ENCODE measurements at places on chromosomes 3 and 15.

GRCh38 chr3:98772022-98772421, 8.9 kb downstream of the ST3GAL6 start:
- no peak overlapping the region for H3K4me3 ChIP-seq
- H3K36me3 ChIP-seq: peaks cover 2% of the 10 kb centered on the region
- H3K27me3 ChIP-seq: peaks cover 5% of the 10 kb centered on the region
- DNase-seq: no peak
- H3K27ac ChIP-seq: no peak overlapping the region

- peak overlapping the region; percentile 45 for H3K4me3 ChIP-seq
- H3K4me1 ChIP-seq: peaks cover 18% of the 10 kb centered on the region
- no peaks in the 10 kb centered on the region for H3K27me3 ChIP-seq
- peaks cover 40% of the 10 kb centered on the region for H3K36me3 ChIP-seq
These were observed 53.1 kb downstream of the PHC3 start for GRCh38 chr3:170128259-170128976.

GRCh38 chr3:40753291-40753770, 228.6 kb downstream of the ZNF621 start:
- no peaks in the 10 kb centered on the region for H3K36me3 ChIP-seq
- no peak for DNase-seq
- no peak overlapping the region for H3K4me3 ChIP-seq
- peaks cover 20% of the 10 kb centered on the region for H3K27me3 ChIP-seq
- no peaks in the 10 kb centered on the region for H3K4me1 ChIP-seq
- H3K27ac ChIP-seq: no peak overlapping the region

- H3K36me3 ChIP-seq: no peaks in the 10 kb centered on the region
- no peak overlapping the region for H3K27ac ChIP-seq
- peaks cover 7% of the 10 kb centered on the region for H3K4me1 ChIP-seq
- no peaks in the 10 kb centered on the region for H3K27me3 ChIP-seq
These were observed 56.3 kb downstream of the IL20RB start for GRCh38 chr3:137013951-137014688.

DNA sequence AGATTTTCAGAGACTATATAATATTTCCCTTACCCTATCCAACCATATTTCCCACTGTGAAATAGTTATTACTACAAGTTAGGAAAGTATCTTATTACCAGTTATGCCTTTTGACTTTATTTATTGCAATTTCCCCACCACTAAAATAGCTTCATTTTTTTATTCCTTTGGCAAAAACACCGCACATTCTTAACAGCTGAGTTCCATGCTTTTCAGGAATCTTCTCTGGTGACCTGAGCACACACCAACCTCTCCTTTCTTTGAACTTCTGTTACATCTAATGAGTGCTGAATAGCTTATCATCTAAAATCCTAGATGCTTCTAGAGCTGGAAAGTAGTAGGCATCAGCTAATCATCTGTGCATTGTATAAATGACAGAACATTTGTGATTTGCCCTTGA, 99.1 kb downstream of the UBE2E2 start:
- no peak overlapping the region for H3K4me3 ChIP-seq
- H3K27me3 ChIP-seq: no peaks in the 10 kb centered on the region
- H3K36me3 ChIP-seq: no peaks in the 10 kb centered on the region
- no peaks in the 10 kb centered on the region for H3K4me1 ChIP-seq

GRCh38 chr3:125694761-125695294, 99.5 kb upstream of the OSBPL11 start:
- no peak for DNase-seq
- no peaks in the 10 kb centered on the region for H3K4me1 ChIP-seq
- H3K27me3 ChIP-seq: no peaks in the 10 kb centered on the region
- no peak overlapping the region for H3K27ac ChIP-seq

- H3K4me1 ChIP-seq: peaks cover 2% of the 10 kb centered on the region
- DNase-seq: no peak
- no peak overlapping the region for H3K4me3 ChIP-seq
- no peaks in the 10 kb centered on the region for H3K27me3 ChIP-seq
These were observed 110.5 kb downstream of the PGPEP1L start for GRCh38 chr15:98896802-98897732.

GRCh38 chr3:99662838-99663570, 24.6 kb downstream of the COL8A1 start:
- no peak for DNase-seq
- H3K36me3 ChIP-seq: no peaks in the 10 kb centered on the region
- H3K4me3 ChIP-seq: no peak overlapping the region
- peaks cover 2% of the 10 kb centered on the region for H3K27me3 ChIP-seq
- H3K27ac ChIP-seq: no peak overlapping the region

GRCh38 chr3:71423151-71423906, 160.2 kb downstream of the FOXP1 start:
- peaks cover 70% of the 10 kb centered on the region for H3K4me1 ChIP-seq
- no peaks in the 10 kb centered on the region for H3K27me3 ChIP-seq
- H3K36me3 ChIP-seq: peaks cover 23% of the 10 kb centered on the region
- no peak for DNase-seq
- peak overlapping the region; percentile 97 for H3K27ac ChIP-seq

GRCh38 chr3:22634433-22634832, 568.7 kb upstream of the UBE2E2 start:
- no peak for DNase-seq
- H3K36me3 ChIP-seq: no peaks in the 10 kb centered on the region
- no peaks in the 10 kb centered on the region for H3K27me3 ChIP-seq
- H3K27ac ChIP-seq: no peak overlapping the region

DNA sequence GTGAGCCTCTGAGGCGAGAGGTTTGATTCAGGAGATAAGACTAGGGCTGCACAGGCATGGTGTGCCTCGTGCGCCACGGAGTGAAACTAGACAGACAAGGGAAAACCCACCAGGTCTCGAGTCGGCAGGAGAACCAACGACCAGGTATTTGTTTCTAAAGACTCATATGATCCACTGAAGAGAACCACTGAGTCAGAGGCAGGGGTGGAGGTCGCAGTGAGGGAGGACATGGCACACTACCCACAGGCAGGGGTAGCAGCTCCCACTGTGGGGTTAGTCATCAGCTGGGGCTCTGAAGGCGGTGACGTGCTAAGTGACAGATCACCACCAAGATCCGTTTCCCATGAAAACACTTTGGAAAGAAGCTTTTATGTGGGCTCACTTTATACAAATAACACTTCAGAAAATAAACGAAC, 45.7 kb downstream of the CHSY1 start:
- peak overlapping the region; percentile 74 for H3K4me3 ChIP-seq
- peak; percentile 60 for DNase-seq
- H3K36me3 ChIP-seq: peaks cover 15% of the 10 kb centered on the region
- no peaks in the 10 kb centered on the region for H3K27me3 ChIP-seq
- peaks cover 65% of the 10 kb centered on the region for H3K4me1 ChIP-seq
- H3K27ac ChIP-seq: peak overlapping the region; percentile 82

GRCh38 chr3:123314359-123315270, 112.9 kb downstream of the SEC22A start:
- H3K27me3 ChIP-seq: peaks cover 11% of the 10 kb centered on the region
- H3K36me3 ChIP-seq: no peaks in the 10 kb centered on the region
- DNase-seq: no peak
- H3K4me3 ChIP-seq: no peak overlapping the region

- no peak overlapping the region for H3K27ac ChIP-seq
- no peaks in the 10 kb centered on the region for H3K4me1 ChIP-seq
- H3K4me3 ChIP-seq: no peak overlapping the region
- no peaks in the 10 kb centered on the region for H3K27me3 ChIP-seq
These were observed 6.8 kb downstream of the PLA2G4F start for GRCh38 chr15:42149493-42150218.

DNA sequence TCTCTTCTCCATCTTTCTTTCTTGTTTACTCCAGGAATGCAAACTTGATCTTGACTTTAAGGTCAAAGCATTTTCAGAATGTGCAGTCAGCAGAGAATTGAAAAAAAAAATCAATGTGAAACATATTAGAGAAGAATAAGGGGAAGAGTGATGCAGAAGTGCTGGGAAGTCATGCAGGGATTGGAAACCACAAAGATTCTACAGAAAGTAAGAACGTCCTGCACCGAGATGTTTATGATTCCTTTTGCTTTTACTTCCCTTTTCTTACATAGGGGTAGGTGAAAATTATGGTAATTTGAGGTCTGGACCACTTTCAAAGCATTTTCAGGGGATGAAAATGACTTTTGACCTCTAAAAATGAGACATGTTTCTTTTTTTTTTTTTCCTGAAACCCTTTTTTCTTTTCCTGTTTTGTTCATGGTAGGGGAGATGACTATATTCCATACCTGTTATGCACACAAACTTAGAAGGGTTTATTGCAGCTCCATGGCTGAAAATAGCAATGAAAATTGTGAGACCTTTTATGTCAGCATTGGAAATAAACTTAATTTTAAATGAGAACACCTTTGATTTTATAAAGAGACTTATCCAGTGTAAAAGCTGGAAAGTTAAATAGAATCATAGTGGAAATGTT, 623.5 kb upstream of the TBL1XR1 start:
- no peak for DNase-seq
- H3K4me1 ChIP-seq: peaks cover 4% of the 10 kb centered on the region
- no peaks in the 10 kb centered on the region for H3K27me3 ChIP-seq
- H3K36me3 ChIP-seq: peaks cover 3% of the 10 kb centered on the region
- H3K27ac ChIP-seq: no peak overlapping the region
- H3K4me3 ChIP-seq: no peak overlapping the region

DNA sequence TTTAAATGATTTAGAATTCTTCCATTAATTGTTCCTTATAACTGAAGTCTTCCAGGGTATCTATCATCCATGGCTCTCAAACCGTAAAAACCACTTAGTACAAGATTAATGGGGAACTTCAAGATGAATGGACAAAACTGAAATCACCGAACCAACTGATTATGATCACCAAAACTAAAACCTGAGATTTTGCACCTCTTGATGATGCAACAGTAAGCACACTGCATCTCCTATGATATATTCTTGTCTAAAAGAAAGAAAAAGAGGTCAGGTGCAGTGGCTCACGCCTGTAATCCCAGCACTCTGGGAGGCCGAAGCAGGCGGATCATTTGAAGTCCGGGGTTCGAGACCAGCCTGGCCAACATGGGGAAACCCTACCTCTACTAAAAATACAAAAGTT, 3.6 kb upstream of the ISY1 start:
- no peaks in the 10 kb centered on the region for H3K27me3 ChIP-seq
- DNase-seq: no peak
- peaks cover 21% of the 10 kb centered on the region for H3K4me1 ChIP-seq
- H3K27ac ChIP-seq: no peak overlapping the region
- no peak overlapping the region for H3K4me3 ChIP-seq

GRCh38 chr15:54410481-54410880, 432.2 kb downstream of the UNC13C start:
- no peaks in the 10 kb centered on the region for H3K27me3 ChIP-seq
- H3K4me3 ChIP-seq: no peak overlapping the region
- H3K27ac ChIP-seq: no peak overlapping the region
- DNase-seq: no peak
- H3K36me3 ChIP-seq: no peaks in the 10 kb centered on the region
- H3K4me1 ChIP-seq: no peaks in the 10 kb centered on the region

- H3K4me1 ChIP-seq: no peaks in the 10 kb centered on the region
- no peak overlapping the region for H3K27ac ChIP-seq
- no peaks in the 10 kb centered on the region for H3K27me3 ChIP-seq
- DNase-seq: no peak
These were observed 230.4 kb upstream of the DCBLD2 start for GRCh38 chr3:99131876-99132275.

DNA sequence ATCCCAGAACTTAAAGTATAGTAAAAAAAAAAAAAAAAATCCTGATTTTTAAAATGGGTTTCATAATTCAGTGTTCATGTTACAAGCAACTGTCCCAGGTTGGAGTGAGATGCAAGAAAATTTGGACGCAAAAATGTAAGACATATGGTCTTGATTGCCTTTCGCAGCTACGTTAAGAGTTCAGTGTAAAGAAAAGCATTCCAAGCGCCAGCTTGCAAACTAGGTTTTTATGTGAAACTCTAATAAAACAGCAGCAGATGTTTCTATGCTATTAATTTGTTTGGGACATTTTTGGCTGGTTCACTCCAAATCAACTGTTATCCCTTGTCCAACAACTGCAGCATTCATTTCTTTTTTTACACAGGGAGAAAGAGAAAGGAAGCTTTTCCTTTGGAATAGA, 957.8 kb downstream of the ROBO1 start:
- no peak overlapping the region for H3K4me3 ChIP-seq
- no peaks in the 10 kb centered on the region for H3K27me3 ChIP-seq
- no peaks in the 10 kb centered on the region for H3K4me1 ChIP-seq
- H3K36me3 ChIP-seq: no peaks in the 10 kb centered on the region
- no peak for DNase-seq

- H3K36me3 ChIP-seq: peaks cover 1% of the 10 kb centered on the region
- H3K4me3 ChIP-seq: no peak overlapping the region
- no peak for DNase-seq
- no peaks in the 10 kb centered on the region for H3K4me1 ChIP-seq
These were observed 39.1 kb downstream of the TRPM1 start for GRCh38 chr15:31062310-31062847.

- H3K36me3 ChIP-seq: no peaks in the 10 kb centered on the region
- no peak overlapping the region for H3K4me3 ChIP-seq
- DNase-seq: no peak
- H3K27ac ChIP-seq: no peak overlapping the region
- no peaks in the 10 kb centered on the region for H3K27me3 ChIP-seq
These were observed 253.7 kb downstream of the ULK4 start for GRCh38 chr3:41708176-41708575.

GRCh38 chr15:41416128-41416741, 660 bp upstream of the RTF1 start:
- peaks cover 20% of the 10 kb centered on the region for H3K4me1 ChIP-seq
- no peak for DNase-seq
- peak overlapping the region; percentile 85 for H3K4me3 ChIP-seq
- H3K27me3 ChIP-seq: no peaks in the 10 kb centered on the region

DNA sequence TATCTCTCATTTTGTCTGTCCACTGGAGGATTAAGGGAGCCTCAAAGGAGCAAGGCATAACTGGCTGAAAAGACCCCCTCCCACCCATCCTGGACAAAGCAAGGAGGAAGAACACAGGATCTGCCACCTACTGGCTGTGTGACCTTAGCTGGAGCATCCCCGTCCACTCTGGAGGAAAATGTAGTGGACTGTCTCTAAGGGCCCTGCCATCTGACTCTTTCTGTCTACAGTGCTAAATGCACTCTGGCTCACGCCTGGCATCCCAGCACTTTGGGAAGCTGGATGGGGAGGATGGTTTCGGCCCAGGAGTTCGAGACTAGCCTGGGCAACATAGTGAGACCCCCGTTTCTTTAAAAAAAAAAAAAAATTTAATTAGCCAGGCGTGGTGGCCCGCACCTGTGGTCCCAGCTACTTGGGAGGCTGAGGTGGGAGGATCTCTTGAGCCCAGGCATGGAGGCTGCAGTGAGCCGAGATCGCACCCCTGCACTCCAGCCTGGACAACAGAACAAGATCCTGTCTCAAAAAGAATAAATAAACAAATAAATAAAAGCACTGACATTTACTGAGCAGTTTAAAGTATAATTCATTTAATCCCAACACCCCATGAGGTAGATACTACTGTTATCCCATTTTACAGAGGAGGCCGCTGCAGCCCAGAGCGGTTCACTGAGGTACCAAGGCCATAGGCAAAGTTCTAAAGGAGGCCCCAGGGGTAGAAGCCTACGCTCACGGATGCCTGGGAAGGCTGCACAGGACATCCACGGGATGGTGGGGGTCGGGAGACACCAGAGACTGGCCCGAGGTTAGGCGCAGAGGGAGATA, 1.1 kb downstream of the TBC1D2B start:
- H3K27me3 ChIP-seq: no peaks in the 10 kb centered on the region
- H3K36me3 ChIP-seq: peaks cover 21% of the 10 kb centered on the region
- peak overlapping the region; percentile 100 for H3K4me3 ChIP-seq
- DNase-seq: no peak

Data from activated naive CD8-positive, alpha-beta T cell treated with anti-CD3 and anti-CD28 coated beads, Interleukin-2, amount 10 ng/mL, durations not matched to agents 7 days and 5 days (primary cell).